ENCODE measurements at places on chromosomes 1 and 21.
A peak's percentile ranks its signal among the peaks of the same experiment; 100 is the strongest.

- no peak for DNase-seq
Measured at GRCh38 chr21:44732956-44733355, 21.6 kb upstream of the TSPEAR start.

- DNase-seq = no peak
Measured at GRCh38 chr1:231964961-231965360, 338.4 kb downstream of the DISC1 start.

DNA sequence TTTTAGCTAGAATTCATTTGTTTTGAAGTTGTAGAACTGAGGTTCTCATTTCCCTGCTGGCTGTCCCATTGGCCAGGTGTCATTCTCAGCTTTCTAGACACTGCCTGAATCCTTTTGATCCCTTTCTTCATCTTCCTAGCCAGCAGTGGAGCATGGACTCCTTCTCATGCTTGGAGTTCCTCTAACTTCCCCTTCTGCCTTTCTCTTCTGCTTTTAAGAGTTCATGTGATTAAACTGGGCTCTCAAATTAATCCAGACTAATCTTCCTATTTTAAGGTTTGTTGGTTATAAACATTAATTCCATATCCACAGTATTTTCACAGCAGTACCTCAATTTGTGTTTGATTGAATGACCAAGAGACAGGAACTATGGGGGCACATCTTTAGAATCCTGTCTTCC is 52.3 kb downstream of the ADAMTS5 start:
- DNase-seq = no peak

DNA sequence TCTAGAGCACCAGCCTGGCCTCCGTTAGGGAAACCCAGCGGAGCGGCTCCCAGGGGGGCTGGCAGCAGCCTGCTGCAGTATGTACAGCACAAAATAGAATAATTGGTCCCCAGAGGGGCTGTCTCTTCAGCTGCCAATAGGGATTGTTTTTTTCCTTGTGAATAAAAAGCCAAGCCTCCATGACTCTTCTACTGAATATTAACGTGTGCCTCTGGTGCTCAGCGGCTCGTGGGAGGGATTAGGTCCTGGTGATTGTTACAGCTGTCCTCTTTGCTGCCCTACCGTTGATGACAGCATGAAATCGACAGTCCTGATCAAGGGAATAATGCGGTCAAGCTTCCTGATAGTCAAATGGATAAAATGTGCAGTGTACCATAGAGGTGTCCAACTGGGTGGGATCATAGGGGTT is 190.7 kb upstream of the RUNX1 start:
- no peak for DNase-seq

DNA sequence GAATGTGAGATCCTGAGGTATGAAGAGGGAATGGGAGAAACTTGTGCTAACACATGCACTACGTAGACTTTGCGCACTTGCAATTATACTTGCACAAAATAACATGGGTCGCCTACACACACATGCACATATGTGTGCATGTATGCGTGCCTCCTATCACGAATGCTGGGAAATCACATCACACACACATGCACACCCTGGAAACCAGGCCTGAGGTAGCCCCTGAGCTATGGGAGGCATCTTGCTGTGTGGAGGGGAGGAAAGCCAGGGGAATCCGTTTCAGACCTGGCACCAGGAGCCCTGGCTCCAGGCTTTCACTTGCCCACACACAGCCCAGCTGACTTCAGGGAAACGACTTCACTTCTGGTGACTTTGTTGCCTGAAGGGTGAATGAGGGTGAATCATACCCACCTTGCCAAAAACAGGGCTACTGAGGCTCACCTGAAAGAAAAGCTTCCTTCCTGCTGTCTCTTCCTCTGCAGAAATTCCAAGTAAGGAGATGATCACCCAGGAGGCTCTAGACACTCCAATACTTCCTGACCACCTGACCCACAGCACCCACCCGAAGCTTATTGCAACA is 136.0 kb upstream of the NGF start:
- no peak for DNase-seq

DNA sequence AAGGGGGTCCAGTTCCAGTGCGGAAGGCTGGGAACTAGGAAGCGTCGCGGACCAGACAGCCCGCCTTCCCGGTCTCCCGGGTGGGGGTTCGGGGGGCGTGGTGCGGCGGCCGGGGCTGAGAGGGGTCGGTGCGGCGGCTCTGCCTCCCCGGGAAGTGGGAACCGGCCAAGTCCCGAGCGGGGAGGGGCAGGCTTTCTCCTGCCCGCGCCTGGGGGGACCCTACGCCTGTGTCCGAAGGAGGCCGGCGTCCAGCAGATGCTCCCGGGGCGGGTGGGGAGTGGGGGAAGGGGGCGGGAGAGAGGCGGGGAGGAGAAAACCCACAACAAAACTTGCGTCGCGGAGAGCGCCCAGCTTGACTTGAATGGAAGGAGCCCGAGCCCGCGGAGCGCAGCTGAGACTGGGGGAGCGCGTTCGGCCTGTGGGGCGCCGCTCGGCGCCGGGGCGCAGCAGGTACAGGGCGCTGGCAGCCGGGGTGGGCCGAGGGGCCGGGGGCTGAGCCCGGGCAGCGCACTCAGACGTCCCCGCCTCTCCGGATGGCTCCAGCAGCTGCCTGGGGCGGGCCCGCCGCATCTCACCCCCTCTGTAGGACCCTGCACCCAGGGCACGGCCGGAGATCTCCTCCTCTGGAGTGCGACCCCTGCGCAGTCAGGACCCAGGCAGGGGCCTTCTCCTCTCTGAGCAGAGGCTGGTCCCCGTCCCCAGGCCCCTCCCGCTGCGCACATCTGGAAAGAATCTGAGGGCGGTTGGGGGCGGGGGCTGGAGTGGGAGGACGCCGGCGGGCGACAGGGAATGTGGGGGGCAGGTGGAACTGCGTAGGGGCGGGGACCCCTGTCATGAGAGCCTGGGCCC is at the start of gene PODN:
TSS of gene PODN (plus strand) at position 355 of the 849 bp plus-strand sequence. CDS start 7,643 bp downstream, outside the sequence.
- no peak for DNase-seq

- no peak for DNase-seq
Measured at GRCh38 chr1:163346326-163346870, 24.6 kb downstream of the NUF2 start.

GRCh38 chr1:118987468-118988185 is 516 bp downstream of the TBX15 start:
- DNase-seq = peak; percentile 94

DNA sequence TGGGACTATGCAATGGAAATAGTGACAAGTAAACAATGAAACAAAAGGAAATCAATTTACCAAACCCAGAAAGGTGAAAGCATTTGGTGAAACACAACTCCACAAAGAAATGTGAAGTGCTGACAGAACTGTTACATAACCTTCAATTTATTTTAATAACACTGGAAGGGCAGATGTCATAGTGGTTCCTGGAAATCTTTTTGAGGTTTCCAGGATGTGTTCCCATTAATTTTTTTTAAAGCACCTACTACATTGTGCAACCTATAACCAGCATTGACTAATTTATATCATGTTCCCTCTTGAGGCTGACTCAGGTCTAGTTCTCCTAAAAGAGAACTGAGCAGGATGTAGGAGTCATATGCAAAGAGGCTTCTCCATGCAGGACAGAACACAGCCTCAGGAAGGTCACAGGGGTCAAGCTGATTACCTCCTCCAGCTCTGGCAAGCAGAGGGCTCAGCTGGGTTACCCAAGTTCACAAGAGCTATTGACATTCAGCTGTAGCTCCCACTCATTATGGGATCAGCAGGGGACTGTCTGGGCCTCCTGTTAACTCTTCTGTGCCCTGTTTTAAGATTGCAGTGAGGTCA is 157.1 kb upstream of the NRIP1 start:
- DNase-seq = no peak

DNA sequence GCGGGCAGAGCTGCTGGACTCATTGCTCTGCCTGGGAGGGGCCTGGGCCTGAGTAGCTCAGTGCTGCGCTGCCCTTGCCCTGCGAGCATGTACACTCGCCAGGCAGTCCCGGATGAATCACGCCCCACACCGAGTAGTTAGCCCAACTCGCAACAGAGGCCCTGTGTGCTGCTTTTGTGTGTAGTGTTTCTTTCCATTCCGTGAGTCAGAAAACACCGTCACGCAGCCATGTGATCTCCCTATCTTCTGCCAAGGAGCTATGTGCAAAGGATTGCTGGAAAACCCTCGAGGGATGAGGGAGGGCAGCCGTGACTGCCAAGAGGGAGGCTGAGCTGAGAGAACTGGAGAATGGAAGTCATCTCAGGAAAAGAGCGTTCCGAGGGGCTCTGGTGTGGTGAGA is 37.3 kb downstream of the NENF start:
- peak; percentile 92 for DNase-seq

GRCh38 chr1:185549906-185550305 is 184.3 kb upstream of the HMCN1 start:
- DNase-seq = no peak

DNA sequence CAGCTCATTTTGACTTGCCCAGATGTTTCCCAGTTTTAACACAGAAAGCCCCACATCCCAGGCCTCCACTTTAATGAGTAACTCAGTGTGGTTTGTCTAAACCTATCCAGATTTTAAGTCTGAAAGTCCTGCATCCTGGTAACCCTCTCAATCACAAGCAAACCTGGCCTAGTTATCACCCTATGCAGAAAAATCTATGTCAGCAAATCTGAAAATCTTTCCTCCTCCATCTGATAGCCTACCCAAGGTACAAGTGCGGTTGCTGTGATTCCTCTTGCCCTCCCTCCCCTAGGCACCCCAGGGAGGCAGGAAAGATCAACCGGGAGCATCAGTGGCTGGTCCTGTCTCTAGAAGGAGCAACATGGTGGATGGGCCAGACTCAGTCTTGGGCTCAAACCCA is 163.7 kb downstream of the IGSF21 start:
- DNase-seq = no peak

GRCh38 chr1:246987083-246987690 is 20.7 kb downstream of the ZNF695 start:
- DNase-seq = no peak

DNA sequence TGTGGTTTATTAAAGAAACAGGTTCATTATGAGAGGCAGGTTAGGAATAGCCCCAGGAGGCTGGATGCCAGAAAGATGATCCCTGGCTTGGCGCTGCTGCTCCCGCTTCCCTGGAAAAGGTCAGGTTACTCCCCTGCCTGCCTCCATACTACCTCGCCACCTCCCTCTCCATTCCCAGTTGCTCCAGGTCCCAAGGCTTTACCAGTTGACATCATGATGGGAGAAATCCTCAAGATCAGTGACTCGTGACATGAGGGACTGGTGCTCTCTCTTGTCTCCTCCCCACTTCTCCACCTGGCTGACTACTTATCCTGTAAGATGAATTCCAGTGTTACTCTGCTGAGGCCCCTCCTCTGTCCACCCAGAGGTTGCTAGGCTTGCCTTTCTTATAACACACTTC is 19.7 kb downstream of the VASH2 start:
- no peak for DNase-seq

GRCh38 chr1:177848577-177848976 is 121.3 kb downstream of the SEC16B start:
- no peak for DNase-seq

GRCh38 chr1:33219886-33220661 is 36.2 kb upstream of the ZNF362 start:
- DNase-seq = no peak

DNA sequence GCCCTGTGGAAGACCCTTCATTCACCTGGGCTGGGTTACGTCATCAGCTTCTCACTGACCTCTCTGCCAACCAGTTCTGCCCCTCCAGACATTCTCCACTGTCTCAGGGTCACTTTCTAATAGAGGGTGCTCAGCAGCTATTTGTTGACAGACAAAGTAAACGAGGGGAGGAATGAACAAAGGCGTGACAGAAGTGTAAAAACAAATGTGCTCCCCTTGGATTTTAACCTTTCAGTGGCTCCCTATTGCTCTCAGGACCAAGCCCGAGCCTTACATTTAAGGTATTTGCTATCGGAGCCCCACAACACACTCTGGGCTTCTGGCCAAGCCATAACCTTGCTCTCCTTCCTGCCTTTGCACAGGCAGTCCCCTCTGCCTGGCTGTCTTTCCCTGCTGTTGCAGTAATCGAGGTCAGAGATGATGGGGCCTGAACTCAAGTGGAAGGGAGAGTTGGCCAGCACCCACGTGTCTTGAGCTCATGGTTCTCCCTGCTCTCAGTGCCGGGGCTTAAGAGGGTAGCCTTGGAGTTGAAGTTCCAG is 9.3 kb upstream of the MARCKSL1 start:
- no peak for DNase-seq

GRCh38 chr1:64129701-64130100 is 73.7 kb upstream of the UBE2U start:
- no peak for DNase-seq

DNA sequence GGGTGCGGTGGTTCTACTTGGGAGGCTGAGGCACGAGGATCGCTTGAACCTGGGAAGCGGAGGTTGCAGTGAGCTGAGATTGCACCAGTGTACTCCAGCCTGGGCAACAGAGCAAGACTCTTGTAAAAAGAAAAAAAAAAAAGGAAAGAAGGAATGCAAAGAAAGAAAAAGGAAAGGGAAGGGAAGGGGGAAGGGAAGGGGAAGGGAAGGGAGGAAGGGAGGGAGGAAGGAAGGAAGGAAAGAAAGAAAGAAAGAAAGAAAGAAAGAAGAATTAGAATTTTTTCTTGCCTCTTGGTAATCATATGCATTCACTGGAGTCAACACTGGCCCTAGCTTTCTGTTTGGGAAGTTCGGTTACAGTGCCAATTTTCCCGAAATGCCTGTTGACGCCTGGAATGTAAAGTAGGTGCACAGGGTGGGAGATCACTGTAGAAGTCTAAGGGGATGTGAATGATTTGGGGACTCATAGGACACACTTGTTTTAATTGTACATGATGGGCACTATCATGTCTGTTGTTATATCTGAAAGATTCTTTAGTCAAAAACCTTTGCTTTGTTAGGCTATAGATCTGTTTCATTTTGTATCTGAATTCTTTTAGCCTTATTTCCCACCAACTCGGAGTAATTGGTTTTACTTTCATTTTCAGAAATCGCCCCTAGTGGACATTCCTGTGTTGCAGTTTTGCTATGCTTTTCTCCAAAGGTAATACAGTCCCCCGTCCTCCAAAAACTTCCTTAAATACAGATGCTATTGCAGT is 59.8 kb upstream of the MORC3 start:
- DNase-seq = peak; percentile 88

- no peak for DNase-seq
Measured at GRCh38 chr1:226871636-226872327, 1.4 kb downstream of the PSEN2 start.

DNA sequence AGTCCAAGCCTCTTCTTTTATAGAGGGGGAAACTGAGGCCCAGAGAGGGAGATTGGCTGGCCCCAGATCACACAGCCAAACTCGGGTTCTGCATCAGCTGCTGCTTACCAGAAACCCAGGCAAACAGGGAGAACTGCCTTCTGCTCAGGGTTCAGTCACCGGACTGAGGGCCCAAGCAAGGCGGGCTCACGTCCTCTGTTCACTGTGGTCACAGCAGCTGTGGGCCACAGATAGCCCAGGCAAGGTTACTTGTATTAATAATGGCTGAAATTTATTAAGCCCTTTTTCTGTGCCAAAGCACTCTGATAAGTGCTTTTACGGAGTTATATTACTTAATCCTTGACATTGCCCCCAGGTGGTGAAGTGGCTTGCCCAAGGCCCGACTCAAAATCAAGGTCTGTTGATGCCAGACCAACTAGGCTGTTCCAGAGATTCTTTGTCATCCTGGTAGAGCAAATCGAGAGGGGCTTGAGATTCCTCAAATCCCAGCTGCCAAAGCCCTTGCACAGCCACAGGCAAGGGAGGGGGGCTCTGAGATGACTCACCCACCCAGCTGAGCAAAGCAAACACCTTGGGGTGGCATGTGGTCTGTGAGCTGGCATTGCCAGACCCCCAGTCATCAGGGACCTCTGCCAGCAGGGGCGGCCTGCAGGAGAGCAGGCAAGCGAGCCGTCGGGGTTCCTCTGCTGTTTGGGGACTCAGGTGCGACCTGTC is 36.5 kb downstream of the EPHB2 start:
- no peak for DNase-seq
